NCI-H1694 (cell line): ENCODE measurements at places on chromosomes 5 and 9.

- no peak for DNase-seq
Observed at GRCh38 chr5:42583322-42583721, 160.1 kb downstream of the GHR start.

GRCh38 chr5:67092535-67092934 lies 104.1 kb downstream of the CD180 start:
- DNase-seq = no peak

DNA sequence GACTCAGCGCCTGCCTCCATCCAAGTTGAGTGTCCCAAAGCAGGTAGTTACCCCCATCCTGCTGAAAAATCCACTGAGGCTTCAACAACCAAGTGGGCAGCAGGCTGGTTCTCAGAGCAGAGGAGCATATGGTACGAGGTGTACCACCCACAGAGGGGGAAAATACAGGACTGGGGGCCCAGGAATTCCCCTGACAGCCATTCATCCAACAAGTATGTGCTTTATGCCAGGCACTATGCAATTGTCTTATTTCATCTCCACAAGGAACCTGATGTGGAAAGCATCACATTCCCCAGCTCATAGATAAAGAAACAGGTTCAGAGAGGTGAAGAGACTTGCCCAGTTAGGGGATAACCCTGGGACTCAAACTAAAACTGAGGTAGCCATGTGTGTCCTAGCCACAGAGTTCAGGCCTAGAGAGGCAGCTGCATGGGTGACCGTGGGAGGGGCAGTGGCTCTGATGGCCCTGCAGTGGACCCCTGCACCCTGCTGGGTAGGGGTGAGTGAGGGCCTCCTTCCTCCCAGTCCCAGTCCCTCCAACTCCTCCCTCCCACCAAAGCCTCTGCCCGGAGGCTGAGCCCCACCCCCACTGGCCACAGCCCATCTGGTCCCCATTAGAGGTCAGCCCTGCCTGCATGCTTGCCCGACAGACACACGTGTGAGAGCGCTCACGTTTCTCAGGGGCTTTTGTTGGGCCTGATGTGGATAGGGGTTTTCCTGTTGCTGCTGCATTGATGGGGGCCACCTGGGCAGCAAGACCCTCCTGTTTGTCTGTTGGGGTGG lies 11.5 kb downstream of the PDLIM4 start:
- no peak for DNase-seq

DNA sequence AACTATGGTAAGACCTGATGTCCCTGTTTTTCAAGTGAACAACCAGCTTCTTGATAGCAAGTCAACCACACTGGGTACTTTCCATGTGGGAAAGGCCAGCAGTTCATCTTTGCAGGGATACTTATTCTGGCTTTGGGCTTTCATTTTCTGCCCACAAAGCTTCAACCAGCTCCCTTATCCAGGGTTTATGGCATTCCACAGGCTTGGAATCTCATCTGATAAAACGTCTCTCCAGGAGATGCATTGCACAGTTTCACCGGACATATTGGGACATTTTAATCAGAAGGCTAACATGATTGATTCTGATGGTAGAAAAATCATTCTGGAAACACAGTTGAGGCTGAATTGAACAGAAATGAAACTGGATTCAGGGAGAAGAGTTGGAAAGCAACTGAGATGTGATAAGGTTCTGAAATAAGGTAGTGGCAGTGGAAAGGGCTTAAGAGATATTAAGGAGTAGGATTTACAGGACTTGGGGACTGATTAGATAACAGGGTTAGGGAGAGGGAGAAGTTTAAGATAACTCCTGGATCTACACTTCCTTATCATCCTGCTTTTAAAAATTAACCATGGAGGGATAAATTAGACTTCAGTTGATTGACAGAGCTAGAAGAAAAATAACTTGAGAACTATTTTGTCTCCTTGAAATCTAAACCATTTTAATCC lies 195.8 kb upstream of the FBXL7 start:
- no peak for DNase-seq

DNA sequence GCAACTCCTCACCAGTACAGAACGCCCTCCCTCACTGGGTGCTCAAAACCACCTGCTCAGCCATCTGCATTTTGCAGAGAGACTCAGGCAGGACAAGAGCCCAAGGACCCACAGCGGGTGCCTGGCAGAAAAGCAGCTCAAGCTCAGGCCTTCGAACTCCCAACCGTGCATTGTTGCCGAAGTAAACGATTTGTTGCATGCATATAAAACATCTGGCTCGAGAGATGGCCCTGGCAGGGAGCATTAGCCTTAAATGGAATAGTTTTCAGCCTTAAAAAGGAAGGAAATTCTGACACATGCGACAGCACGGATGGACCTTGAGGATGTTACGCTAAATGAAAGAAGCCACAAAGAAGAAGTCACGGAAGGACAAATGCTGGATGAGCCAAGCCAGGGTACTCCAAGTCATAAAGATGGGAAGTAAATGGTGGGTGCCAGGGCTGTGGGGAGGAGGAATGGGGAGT lies 160.4 kb upstream of the PHYKPL start:
- no peak for DNase-seq

DNA sequence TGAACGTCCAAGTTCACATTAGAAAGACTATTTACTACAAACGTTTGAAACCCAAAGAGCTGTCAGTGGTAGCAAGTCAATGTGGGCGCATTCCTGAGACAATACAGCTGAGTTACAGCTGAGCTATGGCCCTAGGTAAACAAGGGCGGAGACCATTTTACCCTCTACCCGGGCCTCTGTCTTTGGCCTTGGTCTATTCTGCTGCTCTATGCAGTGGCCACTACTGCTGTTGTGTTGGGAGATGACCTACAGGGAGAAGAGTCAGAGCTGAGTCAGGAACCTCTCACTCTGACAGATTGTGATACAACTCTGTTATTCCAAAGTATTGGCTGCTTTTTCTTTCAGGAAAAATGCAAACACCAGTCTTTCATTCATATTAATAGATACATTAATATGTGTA lies 700.6 kb downstream of the SEMA5A start:
- DNase-seq = no peak

GRCh38 chr9:92501671-92502393 lies 19.5 kb upstream of the ASPN start:
- no peak for DNase-seq

DNA sequence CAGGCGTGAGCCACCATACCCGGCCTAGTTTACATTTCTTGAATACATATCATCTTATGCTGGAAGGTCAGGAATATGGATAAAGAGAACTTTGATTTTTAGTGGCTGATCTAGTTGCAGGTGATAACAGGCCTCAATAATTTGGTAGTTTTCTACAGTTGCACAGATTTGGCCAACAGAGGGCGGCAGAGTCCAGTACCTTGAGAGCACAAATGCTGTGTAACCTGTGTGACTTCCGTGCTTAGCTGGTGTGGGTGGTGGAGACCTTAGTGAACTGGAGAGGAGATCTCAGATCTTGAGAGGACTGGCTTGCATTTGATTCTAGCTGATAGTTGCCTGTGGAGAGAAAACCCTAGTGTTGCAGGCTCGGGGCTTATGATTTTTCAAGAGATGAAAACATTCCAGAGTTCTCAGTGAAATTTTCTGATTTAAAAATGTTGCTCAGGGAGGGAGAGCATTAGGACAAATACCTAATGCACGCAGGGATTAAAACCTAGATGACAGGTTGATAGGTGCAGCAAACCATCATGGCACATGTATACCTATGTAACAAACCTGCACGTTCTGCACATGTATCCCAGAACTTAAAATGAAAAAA lies 17.4 kb upstream of the GPR151 start:
- peak; percentile 76 for DNase-seq

DNA sequence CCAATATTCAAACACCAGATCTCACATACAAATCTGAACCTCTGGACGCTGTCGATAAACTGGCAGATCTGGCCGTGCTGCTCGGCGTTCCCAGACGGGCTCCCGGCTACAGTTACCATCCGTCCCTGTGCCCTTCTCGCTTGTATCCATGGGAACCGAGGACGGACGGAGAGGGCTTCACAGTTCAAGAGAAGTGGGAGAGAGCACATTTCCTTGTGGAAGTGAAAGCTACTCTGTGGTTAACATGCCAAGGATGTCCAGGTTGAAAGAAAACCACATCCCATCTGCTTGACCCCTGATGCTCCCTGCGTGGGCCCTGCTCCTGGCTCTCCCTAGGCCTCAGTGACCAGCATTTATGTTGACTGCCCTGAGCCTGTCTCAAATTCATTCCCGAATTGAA lies 6.3 kb upstream of the DBN1 start:
- no peak for DNase-seq

DNA sequence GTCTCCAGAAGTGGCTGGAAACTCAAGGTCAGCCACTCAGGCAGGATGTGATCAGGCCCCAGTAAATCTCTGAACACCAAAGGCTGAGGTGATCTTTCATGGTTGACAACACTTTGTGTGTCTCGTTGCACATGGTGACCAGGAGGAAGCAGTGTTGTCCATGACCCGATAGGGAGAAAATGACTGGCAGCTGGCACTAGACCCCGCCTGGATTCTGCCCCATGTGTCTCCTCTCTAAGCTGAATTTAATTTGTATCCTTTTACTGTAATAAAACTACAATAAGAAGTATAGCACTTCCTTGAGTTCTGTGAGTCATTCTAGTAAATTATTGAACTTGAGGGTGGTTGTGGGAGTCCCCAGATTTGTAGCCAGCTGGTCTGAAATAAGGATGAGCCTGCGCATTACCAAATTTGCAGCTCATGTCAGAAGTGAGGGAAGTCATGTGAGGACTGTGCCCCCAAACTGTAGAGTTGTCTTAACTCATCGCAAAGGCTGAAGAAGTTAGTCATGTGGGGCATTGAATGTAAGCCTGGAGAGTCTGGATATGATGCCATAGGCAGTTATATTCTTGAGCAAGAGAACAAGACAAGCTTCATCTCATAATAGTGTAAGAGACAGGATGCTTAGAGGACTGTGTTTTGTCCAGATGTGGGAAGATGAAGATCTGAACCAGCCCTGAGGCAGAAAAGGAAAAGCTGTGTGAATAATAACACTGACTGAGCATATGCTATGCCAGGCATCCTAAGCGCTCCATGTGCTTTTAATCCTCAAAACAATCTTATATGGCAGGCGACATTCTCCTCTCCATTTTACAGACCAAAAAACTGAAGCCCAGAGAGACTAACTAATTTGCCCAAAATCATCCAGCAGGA lies 55.9 kb downstream of the TMEM215 start:
- no peak for DNase-seq

DNA sequence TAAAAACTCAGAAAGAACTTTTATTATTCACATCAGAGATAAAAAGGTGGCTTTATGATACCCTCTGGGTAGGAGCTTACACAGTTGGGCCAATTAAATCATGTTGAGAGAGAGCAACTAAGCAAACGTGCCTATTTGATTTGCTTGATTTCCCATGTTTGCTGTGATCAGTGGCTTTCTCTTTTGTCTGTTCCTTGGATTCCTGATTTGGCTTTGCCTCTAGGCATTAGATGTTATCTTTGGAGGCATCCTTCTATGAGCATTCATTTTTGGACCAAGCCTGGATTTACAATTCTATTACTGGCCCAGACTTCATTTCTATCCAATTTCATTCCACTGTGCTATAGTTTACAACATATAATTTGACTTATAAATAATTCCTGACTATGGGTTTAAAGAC lies 35.9 kb downstream of the VCAN start:
- DNase-seq = no peak

DNA sequence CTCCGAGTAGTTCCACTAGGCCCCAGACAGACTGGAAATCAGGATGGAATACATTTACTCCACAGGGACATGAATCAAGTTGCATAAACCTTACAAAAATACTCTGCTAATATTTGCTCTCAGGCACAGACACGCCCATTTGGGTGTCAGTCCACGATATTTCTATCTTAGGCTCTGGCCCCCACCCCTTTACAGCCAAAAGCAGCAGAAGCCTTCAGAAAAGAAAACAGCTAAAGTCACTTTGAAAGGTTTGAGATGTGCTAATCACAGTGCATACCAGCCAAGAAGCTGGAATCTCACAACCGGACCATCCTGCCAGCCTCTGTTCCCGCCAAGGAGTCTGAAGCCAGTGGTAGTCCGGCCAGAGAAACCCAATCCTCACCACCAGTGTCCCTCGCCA lies 22.6 kb downstream of the PTPN3 start:
- DNase-seq = no peak

DNA sequence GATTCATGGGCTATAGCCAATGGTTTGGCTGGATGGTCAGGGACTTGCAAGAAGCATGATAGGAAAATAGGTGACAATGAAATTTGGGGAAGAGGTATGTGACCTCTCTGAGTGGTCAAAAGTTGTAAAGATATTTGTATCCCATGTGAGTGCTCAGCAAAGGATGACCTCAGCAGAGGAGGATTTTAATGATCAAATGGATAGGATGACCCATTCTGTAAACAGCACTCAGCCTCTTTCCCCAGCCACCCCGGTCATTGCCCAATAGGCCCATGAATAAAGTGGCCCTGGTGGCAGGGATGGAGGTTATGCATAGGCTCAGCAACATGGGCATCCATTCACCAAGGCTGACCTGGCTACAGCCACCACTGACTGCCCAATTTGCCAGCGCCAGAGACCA lies 138.4 kb upstream of the SPDL1 start:
- no peak for DNase-seq

GRCh38 chr5:159802661-159803060 lies 113.6 kb upstream of the ADRA1B start:
- no peak for DNase-seq

DNA sequence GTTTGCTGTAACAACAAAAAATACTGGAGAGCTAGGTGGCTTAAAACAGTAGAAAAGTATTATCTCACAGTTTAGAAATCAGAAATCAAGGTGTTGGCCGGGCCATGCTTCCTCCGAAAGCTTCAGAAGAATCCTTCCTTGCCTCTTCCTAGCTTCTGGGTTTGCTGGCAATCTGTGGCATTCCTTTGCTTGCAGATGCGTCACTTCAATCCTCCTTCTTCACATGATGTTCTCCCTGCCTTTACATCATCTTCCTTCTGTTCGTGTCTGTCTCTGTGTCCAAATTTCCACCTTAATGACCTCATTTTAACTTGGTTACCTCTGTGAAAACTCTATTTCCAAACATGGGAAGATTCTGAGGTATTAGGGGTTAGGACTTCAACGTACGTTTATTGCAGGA lies 90.4 kb upstream of the CHD1 start:
- DNase-seq = no peak

DNA sequence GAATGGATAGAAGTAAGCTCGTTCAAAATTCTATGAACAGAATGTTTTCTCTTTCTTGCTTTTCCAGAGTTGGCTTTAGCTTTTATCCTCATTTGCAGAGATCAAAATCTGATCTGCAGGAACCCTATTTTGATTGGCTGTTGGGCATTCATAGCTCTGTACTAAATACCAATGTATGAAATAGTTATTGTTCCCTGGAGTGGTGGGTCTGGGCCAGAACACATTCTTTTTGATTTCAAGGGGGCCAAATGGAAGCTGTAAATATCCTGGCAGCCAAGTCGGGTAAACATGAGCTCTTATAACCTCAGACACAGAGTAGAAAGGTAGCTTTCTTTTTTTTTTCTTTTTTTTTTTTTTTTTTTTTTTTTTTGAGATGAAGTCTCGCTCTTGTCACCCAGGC lies 241.5 kb downstream of the PDZD2 start:
- no peak for DNase-seq
